Right renal cortex interstitium (tissue), 3 donors: ENCODE measurements at places on chromosomes 11 and 22. TPM values are rescaled to one million over a fixed set of nuclear protein-coding genes. Genes with fewer than 3 reads are reported as not detected.

DNA sequence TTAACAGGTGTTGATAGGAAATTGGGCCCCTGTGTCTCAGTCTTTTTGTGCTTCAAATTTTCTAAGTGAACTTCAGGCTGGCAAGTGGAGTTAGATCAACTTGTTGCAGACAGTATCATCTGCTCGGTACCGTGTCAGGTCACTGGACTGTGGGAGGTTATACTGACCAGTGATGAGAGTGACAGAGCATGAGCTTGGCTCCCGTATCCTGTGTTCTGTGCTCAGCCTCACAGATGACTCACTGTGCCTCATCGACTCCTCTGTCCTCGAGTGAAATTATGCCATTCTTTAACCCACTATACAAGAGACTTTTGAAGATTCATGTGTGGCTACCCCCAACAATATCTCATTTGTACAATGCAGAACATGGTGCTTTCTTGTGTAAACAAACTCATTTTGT, 7.9 kb downstream of the GRAP2 start:
- no peak for DNase-seq

- no peak for DNase-seq
Measured at GRCh38 chr11:105137286-105137685, 2.3 kb downstream of the CARD18 start.

- no peak for DNase-seq
Measured at GRCh38 chr11:46413760-46414465, 22.3 kb upstream of the CHRM4 start.

DNA sequence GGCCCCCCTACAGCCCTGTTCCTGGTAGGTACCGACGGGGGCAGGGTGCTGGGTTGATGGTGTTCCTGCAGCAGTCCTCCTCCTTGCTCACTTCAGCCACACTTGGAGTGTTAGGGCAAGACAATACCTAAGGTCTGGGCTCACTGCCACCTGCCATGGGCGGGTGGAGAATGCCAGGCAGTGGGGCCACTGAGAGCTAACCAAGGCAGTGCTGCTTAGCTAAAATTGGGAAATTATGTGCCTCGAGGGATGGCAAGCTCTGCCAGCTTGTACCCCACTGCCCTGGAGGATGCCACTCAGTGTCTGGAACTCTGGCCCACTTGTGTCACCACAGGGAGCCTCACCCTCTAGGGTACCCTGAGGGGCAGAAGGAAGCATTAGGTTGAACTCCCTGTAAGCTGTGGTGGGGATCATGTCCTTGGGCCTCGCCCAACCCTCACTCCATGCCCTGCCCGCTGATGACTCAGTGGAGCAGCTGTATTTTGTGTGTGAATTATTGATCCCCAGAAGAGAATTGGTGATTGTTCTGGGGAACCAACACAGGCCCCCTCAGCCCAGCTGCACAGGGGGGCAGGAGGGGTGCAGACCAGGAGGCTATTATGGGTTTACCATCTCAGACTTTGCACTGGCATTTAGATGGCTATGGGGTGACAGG, 17.7 kb downstream of the PHLDB1 start:
- no peak for DNase-seq

DNA sequence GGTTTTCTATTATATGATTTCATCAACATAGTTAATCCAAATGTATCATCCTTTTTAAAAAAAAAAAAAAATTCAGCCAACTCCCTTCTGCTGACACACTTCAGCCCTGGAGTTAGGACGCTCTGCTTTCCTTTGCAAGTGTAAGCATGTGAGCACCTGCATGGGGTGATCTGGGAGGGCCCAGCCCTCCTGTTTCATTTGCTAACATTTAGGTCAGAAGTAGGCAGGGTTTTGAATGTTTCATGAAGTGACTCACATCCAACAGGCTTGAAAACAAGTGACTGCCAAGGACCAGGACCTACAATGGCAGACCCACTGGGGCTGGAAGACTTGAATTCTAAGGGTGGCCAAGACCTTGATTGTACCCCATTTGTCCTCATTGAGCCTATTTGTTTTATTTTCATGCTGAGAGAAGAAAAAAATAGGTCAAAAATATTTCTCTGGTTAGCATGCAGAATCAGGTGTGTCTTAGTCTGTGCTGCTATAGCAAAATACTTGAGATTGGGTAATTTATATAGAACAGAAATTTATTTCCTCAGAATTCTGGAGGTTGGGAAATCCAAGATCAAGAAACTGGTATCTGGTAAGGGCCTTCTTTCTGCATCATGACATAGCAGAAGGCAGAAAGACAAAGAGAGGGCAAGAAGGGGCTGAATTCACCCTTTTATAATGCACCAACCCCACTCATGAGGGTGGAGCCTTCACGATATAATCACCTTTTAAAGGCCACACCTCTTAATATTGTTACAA, 137.6 kb downstream of the CD44 start:
- no peak for DNase-seq

GRCh38 chr11:78869293-78869692, 294.6 kb upstream of the NARS2 start:
- DNase-seq: no peak

MRE11 gene
- polyA plus RNA-seq: 28.0 TPM

- DNase-seq: no peak
Measured at GRCh38 chr11:2892215-2892966, 6.8 kb upstream of the CDKN1C start.

DNA sequence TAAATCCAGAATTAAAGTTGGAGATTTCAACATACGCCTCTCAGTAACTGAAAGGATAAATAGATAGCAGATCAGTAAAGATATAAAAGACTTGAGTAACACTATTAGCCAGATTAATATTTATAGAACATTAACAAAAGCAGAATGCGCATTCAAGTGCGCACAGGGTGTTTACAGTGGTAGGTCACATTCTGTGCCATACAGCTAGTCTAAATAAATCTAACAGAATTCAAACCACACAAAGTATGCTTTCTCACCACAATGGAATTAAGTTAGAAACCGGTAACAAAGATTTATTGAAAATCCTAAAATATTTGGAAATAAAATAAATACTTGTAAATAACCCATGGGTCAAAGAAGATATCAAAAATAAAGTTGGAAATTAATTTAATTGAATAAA, 341.0 kb downstream of the DYNC2H1 start:
- DNase-seq: no peak

DNA sequence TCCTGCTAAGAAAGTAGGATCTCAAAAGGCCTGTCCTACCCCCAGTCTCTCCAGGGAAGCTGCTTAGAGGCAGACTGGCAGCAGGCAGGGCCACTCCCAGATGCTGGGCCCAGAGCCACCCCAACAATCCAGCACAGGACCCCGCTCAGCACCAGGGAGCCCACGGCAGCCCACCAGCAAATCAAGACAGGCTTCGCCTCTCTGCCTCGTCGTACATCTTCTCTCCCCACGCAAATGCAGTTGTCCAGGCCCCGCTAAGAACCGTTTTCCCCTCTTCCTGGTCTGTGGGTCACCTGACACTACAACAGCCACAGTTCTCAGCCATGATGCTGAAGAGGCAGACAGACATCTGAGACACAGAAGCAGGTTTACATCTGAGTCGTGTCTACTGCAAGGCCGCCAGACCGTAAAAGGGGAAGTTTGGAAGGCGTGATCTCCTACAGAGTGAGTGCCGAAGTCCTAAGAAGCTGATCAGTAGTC, 51.1 kb downstream of the IGSF9B start:
- DNase-seq: no peak

TBX1 gene
- polyA plus RNA-seq: 0.14 TPM

DNA sequence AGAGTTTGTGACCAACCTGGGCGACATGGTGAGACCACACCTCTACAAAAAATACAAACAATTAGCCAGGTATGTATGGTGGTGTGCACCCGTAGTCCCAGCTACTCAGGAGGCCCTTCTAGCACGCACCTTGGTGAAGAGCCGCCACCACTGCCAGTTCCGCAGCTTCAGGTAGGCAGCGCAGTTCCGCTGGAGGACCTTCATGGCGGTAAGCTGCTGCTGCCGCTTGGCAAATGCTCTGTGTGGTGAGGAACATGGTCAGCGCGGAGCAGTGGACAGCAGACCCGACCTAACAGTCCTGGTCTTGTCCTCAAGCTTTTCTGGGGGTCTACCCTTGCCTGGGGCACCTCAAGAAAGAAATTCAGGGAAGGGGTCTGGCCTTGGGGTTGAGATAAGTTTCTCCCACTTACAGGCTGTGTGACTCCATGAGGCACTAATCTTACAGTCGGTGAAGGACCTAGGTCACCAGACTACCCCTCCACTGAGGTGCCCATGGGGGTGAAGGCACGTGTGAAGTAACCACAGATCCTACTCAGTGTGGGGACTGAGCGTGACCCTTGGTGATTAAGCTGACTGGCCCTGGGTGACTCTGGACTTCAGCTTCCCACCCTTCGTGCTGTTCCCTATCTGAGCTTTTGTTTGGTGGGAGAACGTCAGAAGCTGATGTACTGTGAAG, 49.6 kb downstream of the APOL1 start:
- DNase-seq: no peak

DNA sequence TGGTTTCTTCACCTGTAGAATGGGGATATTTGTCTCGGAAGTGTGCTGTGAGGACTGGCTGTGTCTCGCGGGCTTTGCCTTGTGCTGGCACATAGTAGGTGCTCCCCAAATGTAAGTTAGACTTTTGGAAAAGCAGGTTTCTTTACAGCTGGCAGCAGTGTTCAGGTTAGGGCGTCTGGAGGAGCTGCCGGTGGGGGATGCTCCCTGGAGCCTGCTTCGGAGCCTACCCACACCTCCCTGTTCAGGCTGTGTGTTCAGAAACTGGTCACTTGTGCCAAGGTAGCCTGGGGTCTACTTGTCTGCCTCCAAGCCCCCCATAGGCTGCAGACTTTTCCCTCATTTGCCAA, 60.0 kb downstream of the OTOG start:
- DNase-seq: no peak

CRYBB2 gene
- polyA plus RNA-seq: 0.48 TPM

DNA sequence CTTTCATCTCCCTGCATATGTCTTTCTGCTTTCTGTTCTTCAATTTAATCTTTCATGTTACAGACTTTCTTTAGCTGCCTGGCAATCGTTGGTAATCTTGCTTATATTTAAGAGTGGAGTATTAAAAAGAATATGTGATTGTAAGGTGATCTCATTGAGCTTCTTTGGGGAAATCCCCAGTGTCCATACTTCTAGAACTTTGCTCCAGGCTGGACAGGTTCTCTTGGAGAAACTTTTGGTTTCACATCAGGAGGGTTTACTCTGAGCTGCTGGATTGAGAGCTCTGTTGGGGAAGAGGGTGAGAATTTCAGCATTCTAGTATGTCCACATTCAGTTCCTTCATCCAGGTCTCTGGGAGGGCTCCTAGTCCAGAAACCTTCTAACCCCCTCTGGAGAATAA, 16.1 kb downstream of the LRRC75B start:
- DNase-seq: no peak

- no peak for DNase-seq
Measured at GRCh38 chr11:27514076-27514475, 7.5 kb upstream of the LIN7C start.

DNA sequence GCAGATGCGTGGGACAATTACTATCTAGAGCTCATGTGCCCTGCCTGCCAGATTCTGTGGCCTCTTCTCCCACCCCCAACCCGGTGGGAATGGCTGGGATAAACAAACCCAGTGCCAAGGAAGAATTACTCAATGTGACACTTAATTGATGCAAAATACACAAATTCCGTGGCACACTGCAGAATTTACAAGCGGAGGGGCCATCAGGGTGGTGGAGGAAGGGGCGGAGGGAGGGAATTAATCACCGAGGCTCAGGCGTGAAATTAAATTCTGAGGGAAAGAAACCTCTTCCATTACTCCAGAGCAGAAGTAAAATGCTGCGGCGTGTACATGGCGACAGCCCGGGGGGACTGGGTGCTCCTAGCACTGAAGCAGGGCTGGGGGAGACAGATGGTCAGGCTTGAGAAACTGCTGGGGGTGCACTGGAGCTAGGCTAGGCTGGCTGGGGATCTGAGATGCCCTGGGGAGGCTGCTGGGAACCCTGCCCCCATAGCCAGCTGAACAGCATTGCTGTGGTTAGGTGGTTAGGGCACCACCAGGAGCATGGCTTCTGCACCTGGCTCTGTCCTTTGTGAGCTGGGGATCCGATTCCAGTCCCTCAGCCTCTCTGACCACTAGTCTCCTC, 200.6 kb downstream of the CEP164 start:
- no peak for DNase-seq

DNA sequence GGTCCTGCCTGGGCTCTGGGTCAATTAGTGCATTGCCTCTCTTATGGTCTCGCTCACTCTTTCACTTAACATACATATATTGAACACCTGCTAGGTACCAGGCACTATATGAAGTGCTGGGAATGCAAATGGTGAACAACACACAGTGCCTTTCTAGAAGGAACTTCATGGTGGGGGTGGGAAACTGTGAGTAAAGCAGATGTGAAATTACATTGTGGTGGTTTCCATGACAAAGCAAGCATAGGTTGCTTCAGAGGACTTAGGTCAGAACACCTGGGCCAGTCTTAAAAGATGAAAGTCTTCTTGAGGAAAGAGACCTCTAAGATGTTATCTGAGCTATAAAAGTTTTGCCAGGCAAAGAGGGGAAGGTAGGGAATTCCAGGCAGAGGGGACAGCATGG, 231.3 kb downstream of the BUD13 start:
- no peak for DNase-seq

DNA sequence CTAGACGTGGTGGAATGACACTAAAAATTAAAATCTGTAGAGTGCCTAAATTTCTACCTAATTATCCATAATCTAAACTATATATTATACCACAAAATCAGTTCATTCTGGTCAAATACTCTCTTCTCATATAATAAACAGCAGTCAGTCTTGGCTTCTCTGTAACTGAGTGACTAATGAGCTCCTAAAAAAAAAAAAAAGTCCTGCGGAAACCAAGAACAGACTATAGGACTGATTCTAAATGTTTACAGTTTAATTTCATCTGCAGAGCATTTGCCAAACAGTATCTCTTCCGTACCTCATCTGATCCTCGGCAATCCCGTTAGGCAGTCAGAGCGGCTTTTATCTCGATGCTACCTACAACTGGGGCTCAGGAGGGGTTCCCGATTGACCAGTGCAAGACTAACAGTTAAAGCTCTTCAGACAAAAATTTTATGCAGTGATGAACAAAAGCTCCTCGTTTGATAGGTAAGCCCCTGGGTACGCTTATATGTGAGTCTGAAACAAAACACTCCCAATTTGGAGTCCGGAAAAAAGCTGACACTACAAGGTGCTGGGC, 686 bp downstream of the KIF18A start:
- no peak for DNase-seq

DNA sequence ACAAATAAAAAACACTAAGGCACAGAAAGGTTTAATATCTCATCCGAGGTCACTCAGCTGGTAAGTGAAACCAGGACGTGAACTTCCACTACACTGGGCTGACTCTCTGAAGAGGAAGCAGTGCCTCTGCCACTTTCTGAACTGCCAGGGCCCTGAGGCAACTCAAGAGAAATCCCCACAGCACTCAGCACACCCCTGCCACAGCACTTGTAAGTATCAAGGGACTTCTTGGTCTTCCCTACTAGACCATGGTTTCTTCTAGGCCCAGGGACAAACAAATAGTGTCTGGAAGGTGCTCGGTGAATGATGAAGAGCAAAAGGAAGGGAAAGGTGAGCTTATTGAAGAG, 49.7 kb downstream of the RPL27A start:
- DNase-seq: no peak

FOLR1 gene
- polyA plus RNA-seq: 53.7 TPM

TRIM6 gene
- 50.1 TPM for polyA plus RNA-seq

NCF4 gene
- polyA plus RNA-seq: 1.6 TPM

DNA sequence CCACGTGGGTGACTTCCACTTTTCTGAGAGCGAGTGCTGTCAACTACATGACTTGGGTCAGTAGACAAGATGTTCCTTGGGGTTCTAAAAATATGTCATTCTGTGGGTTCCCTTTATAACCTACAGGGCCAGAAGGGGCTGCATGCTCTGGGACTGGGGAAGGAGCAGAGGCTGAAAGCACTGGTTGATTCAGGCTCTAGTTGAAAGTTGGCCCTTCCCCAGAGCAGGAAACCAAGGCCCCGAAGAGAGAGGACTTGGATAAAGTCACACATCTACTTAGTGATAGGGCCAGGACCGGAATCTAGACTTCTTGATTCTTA, 9.9 kb downstream of the ADAMTS15 start:
- no peak for DNase-seq
